Fibroblast of skin of left biceps (primary cell): ENCODE measurements at places on chromosomes 16 and 17.

GRCh38 chr16:67116388-67117311, 6.9 kb downstream of the PHAF1 start:
- no peak for DNase-seq

- no peak for DNase-seq
Observed at GRCh38 chr17:37720989-37721388, 23.9 kb downstream of the HNF1B start.

DNA sequence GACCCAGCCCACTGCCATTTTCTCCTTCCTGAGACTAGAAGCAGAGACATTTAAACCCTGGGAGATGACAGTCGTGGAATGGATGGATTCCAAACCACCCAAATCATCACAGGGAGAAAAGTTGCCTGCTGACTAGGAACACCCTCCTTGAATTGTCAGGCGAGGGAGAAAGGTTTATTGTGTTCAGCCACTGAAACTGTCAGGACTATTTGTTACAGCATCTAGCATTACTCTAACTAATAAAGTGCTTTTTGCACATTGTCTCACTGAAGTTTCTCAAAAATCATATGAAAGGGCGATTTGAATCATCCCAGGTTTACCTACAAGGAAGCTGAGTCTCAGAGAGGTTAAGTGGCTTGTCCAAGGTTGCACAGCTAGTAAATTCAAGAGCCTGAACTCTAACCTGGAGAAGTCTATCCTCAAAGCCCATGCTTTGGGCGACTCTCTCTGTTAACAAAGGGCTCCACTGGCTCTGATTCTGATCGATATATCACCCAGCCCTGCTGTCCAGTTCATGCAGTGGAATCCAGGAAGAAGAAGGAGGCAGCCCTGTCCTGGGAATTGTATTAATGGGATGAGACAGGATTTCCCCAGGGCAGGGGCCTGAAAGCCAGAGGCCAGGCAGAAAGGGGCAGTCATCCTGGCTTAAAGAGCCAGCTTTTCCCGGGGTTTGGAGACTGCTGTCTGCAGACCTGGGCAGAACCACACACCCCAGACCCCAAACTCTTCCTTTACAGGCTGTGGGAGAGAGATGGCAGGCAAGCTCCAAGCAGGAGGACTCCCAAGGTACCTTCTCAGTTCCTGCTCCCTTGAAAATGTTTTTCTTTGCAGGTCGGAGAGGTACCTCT, 37.5 kb downstream of the IRX3 start:
- no peak for DNase-seq

- DNase-seq = no peak
Observed at GRCh38 chr17:2214047-2214928, 89.3 kb downstream of the SMG6 start.

DNA sequence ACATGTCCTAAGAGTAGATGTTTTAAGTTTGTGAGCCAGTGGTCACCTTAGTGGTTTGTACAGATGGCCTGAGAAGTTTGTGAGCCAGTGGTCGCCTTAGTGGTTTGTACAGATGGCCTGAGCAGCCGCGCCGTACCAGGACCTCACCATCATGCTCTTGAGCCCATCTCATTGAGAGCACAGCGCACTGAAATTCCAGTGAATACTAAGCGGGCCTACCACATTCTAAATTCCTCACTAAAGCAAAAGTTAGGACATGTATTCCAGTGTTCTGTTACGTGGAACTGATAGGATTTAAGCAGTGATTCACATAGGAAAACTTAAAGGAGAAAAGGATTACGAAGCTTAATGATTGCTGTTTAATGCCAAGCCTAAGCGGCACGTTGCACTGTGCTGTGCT, 3.9 kb downstream of the USP10 start:
- no peak for DNase-seq

- DNase-seq = no peak
Observed at GRCh38 chr16:57622361-57623250, 5.8 kb upstream of the ADGRG1 start.

GRCh38 chr16:83433201-83433600, 374.6 kb upstream of the HSBP1 start:
- DNase-seq = no peak

GRCh38 chr16:11224894-11225676, 30.9 kb downstream of the SOCS1 start:
- DNase-seq = no peak

- DNase-seq = no peak
Observed at GRCh38 chr17:35314415-35315216, 58.8 kb downstream of the SLFN11 start.

- DNase-seq = no peak
Observed at GRCh38 chr16:63373744-63374143, 1337.5 kb upstream of the CDH8 start.

DNA sequence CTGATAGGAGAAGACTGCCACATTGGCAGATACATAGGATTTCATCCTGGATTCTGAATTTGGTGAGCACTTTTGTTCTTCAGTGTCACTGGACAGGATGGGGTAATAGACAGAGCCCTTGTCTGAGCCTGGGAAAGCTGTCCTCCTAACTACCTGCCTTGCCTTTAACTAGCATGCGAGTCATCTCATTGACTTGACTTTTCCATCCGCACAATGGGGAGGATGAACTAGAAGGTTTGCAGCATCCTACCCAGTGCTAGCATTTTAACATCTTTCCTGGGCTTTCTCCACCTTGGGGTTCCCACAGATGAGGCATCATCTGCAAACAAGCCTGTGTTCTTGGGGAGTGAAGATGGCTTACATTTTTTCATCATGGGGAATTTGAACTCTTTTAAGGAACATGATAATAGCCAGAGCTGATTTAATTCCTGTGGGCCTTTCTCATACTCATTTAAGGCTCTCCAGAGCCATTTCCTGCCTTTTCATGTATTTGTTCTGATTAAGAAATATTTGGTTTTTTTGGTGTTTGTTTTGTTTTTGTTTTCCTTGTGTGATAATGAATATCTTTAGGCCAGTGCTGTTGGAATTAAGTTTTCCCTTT, 139.5 kb downstream of the MSI2 start:
- no peak for DNase-seq

GRCh38 chr16:17511340-17511739, 40.6 kb upstream of the XYLT1 start:
- DNase-seq = peak; percentile 89

GRCh38 chr16:58832386-58832895, 98.3 kb upstream of the GOT2 start:
- no peak for DNase-seq

GRCh38 chr16:88643644-88643932, 5.2 kb downstream of the IL17C start:
- DNase-seq = no peak

GRCh38 chr16:74315059-74315458, 18.4 kb downstream of the PSMD7 start:
- no peak for DNase-seq

DNA sequence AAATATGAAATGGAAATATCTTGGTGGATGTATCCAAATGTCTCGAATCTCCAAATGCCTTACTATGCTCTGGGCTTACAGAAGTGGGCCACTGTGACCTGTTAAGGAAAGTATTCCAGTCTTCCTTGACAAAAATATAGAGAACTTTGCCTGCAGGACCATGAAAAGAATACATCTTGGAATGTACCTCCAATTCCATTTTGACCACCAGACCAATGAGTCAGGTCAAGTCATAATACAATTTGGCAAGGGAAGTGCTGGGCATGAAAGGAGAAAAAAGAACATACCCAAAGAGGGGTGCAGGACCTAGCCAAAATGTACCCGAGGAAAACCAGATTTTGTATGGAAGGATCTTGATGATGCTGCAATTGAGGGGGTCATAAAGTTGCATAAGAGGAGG, 1153.7 kb upstream of the GOT2 start:
- DNase-seq = no peak

- peak; percentile 28 for DNase-seq
Observed at GRCh38 chr17:32998111-32998886, 6.7 kb downstream of the SPACA3 start.

DNA sequence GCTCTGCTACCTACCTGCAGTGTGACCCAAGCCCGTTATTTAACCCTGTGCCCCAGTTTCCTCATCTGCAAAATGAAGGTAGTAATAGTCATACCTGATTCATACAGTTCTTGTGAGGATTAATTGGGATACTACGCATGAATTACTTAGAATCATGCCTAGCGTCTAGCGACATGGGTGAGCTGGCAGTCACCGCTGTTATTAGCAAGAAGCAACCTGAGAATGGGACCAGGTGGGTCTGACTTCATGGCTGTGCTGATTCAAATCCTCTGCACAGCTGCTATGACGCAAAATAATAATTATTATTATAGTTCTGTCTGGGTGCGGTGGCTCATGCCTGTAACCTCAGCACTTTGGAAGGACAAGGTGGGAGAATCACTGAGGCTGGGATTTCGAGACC, 7.9 kb downstream of the SOCS1 start:
- DNase-seq = no peak

GRCh38 chr17:2406271-2406902, 5.5 kb upstream of the MNT start:
- no peak for DNase-seq

DNA sequence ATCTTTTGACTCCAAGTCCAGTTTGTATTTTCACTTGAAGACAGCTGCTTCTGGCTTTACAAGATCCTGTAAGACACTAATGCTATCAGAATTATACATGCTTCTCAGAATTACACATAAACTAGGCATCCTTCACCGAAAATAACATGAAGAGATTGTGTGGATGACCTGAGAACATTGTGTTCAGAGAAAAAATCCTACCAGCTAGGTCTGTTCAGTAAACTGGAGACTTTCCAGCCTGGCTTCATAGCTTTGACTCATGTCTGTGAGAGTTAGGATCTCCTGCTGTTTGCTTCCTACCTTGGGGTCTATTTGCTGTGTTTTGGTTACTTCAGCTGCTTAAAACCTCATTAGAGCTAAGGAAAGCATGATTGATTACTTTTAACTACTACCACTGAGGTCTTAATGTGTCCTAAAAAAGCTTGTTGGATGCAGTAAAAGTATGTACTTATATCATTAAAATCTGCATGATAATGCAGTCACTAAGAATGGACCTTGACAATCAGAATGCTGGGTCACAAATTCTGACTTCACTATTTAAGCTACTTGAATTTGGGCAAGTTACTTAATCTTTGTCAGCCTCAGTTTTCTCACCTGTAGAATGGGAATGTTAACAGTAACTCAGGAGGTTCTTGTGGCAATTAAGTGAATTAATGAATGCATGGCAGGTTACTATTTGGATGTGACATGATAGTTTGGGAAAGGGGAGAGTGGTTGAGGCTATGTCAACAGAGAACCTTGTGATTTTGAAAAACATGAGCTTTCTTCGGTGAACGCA, 8.0 kb upstream of the MYH13 start:
- DNase-seq = no peak

DNA sequence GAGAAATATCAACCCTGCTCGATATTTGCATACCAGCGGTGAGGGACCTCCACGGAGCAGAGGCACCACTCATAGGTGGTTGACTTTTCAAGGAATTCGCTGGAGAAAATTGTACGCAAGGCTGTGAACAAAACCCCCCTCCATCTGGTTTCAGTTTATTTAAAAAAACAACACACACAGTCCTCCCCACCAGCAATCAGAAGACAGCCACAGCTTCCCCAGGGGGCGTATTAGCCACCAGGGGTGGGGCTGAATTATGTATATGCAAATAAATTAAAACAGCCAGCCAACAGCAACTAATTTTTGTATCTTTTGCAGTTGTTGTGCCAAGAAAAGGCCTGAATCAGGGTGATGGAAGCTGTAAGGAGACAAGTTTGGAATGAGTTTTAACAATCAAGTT, 5.9 kb upstream of the HSD11B2 start:
- peak; percentile 77 for DNase-seq

DNA sequence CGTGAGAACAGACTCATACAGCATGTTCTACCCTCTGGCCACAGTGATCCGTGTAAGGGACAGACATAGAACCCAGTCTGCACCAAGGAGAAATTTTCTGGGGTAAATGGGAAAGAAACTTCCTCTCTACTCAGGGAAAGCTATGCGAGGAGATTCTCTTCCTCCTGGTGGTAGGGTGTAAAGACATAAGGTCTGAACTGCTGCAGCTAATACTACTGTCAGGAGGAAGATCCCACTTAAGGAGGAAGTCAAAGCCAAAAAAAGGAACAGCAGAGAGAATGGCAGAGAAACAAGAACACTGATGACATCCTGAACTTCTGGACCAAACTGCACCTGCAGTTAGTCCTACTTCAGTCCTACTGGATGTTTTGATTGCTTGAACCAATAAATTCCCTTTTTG, 7.1 kb upstream of the TM4SF5 start:
- DNase-seq = no peak

DNA sequence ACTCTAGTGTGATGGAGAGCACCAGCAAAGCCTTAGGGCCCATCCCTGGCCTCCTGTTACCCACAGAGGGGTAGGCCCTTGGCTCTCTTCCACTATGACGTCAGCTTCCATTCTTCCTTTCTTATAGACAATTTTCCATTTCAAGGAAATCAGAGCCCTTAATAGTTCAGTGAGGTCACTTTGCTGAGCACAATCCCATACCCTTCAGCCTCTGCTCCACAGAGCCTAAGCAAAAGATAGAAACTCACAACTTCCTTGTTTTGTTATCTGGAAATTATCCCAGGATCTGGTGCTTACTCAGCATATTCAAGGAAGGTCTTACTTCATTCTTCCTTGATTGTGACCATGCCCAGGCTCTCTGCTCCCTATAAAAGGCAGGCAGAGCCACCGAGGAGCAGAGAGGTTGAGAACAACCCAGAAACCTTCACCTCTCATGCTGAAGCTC, at the start of gene CCL8:
CCL8 (plus strand) TSS at position 397 of the 445 bp plus-strand sequence. CDS start 67 bp downstream, outside the sequence.
- DNase-seq = no peak

GRCh38 chr17:74424657-74425056, 7.2 kb upstream of the GPRC5C start:
- no peak for DNase-seq

DNA sequence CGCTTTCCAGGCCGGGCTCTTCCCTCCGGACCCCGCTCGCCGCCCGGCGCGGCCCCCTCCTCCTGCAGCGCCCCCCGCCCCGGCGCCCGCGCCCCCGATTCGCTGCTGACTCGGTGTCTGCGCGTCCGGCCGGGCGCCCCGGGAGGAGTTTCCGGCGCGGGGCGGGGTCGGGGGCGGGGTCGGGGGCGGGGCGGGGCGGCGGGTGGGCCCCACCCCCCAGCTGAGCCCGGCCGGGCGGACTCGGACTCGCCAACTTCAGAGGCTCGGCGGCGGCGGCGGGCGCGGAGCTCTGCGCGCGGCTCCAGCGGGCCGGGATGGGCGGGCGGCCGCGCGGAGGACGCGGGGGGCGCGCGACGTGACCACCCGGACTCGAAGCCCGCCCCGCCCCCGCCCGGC, at the start of gene METRNL:
METRNL (plus strand) TSS at position 258 of the 396 bp plus-strand sequence. CDS start 207 bp downstream, outside the sequence.
- DNase-seq = peak; percentile 25

- no peak for DNase-seq
Observed at GRCh38 chr17:8038954-8039610, at the start of gene ALOX15B. ALOX15B (plus strand) TSS chr17:8039059; CDS start chr17:8039156, 97 bp downstream.

DNA sequence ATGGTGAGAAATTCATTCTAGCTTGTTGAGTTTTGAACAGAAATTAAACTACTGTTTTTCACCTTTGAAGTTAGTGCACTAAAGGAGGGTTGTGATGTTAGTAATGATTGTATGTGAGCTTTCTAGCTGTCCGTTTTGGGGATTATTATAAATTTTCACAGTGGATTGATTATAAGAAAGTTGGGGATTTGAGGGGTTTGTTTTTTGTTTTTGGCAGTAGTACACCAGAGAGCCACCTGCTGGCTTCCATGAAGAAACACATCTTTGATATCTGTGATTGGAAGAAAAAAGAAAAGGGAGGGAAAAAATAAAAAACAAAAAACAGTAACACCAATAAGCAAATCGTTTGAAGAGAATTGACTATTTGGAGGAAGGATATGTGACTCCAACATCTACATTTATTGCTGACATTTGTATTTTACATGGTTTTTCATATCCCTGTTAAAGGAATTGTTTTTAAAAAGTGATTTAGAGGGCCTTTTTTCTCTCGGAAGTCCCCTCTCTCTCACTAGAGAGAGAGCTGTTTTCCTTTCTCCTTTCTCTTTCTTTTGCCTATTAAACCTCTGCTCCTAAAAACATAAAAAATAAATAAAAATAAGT, 1469.5 kb upstream of the GOT2 start:
- no peak for DNase-seq
